ENCODE measurements at places on chromosomes 3 and 15. TPM values are rescaled to one million over a fixed set of nuclear protein-coding genes. Genes with fewer than 3 reads are reported as not detected.

DNA sequence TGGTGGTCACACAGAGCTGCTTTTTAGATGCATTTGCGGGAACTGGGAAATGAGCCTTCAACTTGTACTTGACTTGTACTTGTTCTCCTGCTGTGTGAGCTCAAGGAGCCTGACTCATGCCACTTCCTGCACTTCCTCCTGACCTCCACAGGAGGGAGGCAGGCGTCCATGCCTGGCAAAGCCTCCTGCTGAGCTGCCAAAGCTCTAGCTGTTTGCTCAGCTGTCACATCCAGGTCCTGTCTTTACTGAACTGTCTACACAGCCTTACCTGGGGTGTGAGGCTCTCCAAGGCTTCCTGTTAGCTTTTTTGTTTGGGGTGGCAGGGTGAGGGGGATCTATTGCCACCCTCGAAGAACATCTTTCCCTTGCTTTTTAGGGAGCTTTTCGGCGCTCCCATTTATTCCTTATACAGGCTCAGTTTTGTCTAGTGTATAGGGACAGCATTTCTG is 6.4 kb downstream of the THPO start:
- DNase-seq: peak; percentile 92

Gene GOLGA6A
- total RNA-seq: not detected

DNA sequence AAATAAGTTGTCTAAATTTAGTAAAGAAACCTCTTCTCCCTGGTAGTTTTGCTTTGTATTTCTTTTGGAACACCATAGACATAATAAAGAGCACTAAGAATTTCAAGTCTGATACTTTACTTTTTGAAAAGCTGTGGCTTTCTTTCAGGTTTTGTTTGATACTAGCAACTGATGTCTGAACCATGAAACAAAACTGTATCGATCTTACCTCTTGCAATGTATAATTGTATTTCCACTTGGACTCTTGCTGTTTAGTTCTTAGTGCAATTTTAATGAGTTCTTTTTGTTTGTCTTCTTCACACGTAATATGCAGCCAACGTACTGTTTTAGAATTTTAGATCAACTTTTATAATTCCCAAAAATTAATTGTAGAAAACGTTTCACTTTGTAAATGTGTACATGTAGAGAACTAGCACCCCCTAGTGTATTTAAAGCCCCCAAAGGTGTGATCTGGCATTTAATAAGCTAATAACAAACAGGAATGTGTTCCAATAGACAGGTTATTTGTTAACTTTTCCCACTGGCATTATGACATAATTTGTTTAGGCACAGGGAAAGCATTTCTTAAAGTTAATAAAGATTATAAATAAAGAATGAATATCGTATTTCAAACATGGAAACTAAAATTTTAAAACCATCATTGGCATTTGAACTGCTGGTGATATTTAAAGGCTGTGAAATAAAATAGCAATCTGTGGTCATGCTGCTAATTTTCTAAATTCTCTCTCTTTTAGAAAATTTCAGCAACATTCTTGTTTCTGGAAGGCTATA is 289.1 kb upstream of the DNAJC19 start:
- DNase-seq: peak; percentile 6

DNA sequence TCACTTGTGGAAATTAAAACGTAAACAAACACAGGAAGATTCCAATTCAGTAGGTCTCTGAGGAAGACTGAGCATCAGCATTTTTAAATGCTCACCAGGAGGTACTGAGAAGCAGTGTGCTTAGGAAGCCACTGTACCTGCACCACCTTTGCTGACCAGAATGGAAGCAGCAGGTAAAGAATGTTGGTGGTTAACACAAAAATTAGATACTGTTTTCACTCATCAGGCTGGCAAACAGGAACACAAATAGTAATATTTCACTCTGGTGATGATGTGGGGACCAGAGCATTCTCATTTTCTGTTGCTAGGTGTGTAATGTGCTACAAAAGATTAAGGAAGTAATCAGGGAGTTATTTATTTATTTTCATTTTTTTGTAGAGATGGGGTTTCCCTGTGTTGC is 29.9 kb upstream of the GHSR start:
- DNase-seq: no peak

DNA sequence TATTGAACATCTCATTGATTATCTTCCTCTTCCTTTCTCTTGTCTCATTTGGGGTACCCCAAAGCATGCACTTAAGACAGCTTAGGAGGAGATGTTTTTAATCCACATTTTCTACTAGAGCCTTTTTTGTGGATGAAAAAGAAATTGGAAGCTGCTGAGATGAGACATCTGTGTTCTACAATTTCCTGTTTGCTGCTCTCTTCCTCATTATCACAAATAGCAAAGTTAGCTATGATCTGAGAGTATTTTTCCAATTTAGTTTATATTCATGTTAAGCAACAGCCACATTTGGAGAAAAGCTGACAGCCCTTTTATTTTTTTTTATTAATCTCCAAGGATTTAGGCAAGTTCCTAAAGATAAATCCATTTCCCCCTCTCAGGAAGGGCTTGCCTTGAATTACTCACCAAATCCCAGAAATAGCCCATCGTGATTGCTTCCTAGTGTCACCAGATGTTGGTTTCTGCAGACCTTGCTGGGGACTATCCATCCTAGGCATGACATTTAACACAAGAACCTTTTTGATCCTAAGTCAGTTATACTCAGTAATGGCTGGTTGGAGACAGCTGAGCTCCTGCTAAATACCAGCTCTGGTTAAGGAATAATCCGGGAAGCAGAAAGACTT is 70.8 kb upstream of the FILIP1L start:
- no peak for DNase-seq

Gene TPRG1
- total RNA-seq: not detected

GRCh38 chr3:111373861-111374260 is 168.1 kb upstream of the CD96 start:
- no peak for DNase-seq

DNA sequence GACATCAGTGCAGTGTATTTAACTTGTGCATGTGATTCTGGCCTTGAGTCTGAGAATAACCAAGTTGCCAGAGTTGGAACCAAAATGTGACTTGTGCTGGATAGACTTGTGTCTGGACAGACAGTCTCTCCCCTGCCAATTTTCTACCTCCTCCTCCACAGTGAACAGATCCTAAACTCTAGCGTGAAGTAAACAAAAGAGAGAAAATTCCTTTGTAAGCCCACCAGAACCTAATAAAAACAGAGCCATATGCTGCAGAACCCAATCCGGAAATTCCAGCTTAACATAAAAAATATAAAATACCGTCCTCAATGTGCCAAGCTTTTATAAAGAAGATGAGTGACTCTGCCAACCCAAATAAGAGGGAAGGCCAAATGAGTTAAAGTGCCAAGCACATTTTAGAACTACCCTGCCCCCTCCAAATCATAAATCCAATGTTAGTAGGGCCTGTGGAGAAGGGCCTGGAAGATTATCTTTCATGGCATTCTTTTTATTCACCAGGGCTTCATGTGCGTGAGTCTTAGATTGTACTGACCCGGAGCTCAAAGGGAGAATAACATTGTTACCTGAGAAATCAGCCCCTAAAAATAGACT is 344.6 kb upstream of the PROK2 start:
- peak; percentile 73 for DNase-seq
